ENCODE measurements at places on chromosomes 7 and 10.

DNA sequence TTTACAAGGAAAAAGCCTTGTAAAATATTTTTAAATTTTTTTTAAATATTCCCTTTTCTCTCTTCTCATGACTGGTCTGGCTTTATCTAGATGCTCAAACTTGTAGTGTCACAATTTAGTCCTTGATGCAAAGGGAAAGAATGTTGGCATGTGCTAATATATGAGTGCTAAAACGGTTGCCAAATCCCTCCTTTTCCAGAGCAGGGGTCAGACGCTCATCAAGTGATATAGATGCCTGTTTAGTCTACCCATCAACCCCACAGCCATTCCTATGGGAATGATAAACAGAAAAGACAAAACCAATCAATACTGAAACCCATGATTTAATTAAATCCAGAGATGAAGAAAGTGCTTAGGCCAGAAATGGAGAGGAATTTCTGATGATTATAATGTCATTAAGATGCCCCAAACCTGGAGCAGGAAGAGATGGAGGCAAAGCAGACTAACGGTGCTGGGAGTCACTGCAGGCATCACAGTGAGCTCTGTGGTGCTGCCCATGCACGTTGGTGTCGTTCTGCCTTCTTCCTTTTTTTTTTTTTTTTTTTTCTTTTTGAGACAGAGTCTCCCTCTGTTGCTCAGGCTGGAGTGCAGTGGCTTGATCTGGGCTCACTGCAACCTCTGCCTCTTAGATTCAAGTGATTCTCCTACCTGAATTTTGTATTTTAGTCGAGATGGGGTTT, 210.1 kb upstream of the STK17A start:
- DNase-seq, result no peak

GRCh38 chr7:111045449-111045848, 45.5 kb upstream of the LRRN3 start:
- DNase-seq, result no peak

DNA sequence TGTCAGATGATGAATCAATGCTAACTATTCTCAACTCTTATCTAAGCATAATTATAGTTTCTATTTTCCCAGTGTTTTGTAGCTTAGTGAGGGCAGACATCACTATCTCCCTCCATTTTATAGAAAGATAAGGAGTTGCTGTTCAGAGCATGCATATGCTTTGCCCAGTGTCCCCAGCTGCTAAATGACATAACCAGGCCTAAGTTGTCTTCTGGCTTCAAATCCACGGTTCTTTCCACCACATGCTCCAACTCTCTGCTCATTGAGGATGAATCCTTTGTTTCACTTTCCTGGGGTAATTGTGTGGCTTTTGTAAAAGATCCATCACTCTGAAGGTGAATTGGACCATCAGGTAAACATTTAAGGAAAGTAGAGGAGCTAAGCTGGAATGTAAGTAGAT, 134.0 kb downstream of the SNX10 start:
- DNase-seq, result no peak

GRCh38 chr10:114795039-114795438, 26.5 kb upstream of the FHIP2A start:
- no peak for DNase-seq

GRCh38 chr10:52477305-52477704, 163.2 kb downstream of the DKK1 start:
- DNase-seq, result no peak

- DNase-seq, result no peak
These were observed 33.2 kb downstream of the COL17A1 start for GRCh38 chr10:104052431-104052830.

GRCh38 chr7:44978511-44979366, at the start of gene MYO1G:
TSS of gene MYO1G (minus strand) at chr7:44979015. CDS start at chr7:44978961, 54 bp downstream.
- peak; percentile 65 for DNase-seq

- no peak for DNase-seq
These were observed 50.3 kb upstream of the MACC1 start for GRCh38 chr7:20267482-20267881.

DNA sequence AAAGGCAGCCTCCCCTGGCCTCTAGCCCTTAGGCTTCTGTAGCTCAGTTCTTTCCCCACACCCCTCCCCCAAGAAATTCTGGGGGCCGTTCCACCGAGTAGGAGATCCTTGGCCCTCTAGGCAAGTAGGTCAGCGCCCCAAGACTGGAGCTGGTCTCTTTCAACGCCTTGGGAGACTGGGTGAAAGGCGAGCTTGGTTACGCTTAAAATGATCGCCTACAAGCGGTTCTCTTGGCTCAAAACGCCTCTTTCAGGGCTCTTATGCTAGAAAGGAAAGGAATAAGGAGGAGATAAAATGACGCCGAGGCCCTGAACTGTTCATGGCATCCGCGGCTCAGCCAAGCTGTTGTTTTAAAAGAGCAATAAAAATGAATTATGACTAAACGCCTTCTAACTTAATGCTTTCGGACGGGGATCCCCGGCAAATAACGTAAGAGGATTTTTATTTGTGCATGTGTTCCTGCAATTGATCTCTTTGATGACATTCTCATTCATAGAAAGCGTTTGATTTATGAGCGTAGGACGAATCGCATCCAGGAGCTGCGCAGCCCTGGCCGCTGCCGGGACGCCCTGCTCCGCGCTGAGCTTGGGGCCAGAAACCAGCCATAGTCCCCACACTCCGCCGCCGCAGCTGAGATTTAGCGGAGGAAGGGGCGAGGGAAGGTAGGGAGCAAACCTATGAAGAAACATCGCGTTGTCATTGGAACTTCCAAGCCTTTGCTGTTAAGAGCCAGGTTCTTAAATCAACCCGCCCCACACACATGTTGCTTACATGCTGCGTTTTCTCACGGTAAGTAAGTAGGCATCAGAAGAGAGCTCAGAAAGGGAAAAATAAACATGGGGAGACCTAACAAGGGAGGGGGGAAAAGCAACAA, 3.0 kb upstream of the HOXA1 start:
- no peak for DNase-seq

GRCh38 chr7:54798530-54798929, 39.5 kb upstream of the SEC61G start:
- no peak for DNase-seq

DNA sequence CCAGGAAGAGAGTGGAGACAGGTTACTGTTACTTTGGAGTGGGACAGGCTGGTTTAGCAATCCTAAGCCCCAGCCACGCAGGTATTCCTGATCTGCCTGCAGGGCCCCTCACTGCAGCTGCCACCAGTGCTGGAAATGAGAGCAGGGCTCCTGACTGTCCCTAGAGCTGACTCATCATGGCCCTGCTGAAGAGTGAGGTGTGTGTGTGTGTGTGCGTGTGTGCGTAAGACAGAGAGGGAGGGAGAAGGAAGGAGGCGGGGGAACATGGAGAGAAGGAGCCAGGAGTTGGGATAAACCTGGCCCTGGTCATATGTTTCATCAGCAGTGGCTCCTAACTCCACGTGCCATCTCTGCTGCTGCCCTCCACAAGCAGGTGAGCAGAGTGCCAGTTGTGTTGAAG, 3.6 kb downstream of the FOXI2 start:
- DNase-seq, result no peak

GRCh38 chr7:140518370-140519006, 39.2 kb upstream of the MKRN1 start:
- DNase-seq, result no peak

DNA sequence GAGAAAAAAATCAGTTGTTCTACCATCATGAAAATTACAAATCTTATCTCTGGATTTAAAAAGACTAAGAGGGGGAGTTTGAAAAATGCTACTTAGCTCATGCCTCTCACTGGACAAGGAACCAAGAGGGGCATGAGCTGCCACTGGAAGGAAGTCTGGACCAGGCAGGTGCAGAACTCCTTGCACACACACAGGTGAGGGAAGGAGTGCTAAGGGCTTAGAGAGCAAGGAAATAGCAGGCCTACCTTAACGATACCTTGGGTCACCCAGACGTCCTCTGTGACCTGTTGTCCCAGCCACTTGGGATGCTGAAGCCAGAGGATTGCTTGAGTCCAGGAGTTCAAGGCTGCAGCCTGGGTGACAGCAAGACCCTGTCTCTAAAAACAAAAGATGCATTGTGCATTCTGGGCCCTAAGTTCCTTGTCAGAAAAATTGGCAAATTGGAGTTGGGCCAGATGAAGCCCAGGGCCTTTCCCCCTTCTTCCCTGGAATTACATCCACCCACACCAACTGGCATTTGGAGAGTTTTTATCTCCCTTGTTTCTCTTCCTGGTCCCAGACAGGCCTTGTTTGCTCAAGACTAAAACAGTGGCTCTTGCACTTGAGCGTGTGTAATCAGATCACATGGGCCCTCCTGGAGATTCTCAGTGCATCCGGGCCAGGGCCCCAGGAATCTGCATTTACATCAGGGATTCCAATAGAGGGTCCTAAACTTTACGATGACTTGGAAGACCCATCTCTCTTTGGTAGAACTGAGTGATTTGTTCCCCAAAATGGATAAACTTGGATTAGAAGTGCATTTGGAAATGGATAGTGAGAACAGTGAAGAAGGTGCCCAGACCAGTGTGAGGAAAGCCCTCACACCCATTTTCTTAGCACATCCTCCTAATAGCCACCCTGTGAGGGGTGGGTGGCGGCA, 3.0 kb downstream of the DDIT4 start:
- no peak for DNase-seq

DNA sequence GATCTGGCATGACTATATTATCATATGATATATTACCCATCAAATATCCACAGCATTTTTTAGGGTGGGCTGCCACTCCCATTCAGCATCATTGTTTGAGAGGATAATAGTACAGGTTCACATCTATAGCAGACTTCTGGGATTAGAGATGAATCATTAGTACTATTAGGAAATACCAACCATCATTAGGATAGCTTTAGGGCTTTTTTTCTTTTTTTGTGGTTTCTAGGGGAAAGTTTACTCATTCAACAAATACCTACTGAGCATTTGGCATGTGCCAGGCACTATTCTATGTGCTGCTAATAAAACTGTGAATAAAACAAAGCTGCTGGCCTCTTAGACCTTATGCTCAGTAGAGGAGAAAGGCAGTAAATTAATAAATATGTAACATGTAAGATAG, 40.6 kb downstream of the NHLRC2 start:
- no peak for DNase-seq

- DNase-seq, result no peak
These were observed 15.5 kb upstream of the DNAJB12 start for GRCh38 chr10:72370201-72370722.

- DNase-seq, result no peak
These were observed 47.8 kb upstream of the UBN2 start for GRCh38 chr7:139183251-139183650.

GRCh38 chr10:24821986-24822385, 98.3 kb upstream of the ARHGAP21 start:
- DNase-seq, result no peak

- DNase-seq, result no peak
These were observed 21.8 kb upstream of the GOLGA7B start for GRCh38 chr10:97827702-97828291.

DNA sequence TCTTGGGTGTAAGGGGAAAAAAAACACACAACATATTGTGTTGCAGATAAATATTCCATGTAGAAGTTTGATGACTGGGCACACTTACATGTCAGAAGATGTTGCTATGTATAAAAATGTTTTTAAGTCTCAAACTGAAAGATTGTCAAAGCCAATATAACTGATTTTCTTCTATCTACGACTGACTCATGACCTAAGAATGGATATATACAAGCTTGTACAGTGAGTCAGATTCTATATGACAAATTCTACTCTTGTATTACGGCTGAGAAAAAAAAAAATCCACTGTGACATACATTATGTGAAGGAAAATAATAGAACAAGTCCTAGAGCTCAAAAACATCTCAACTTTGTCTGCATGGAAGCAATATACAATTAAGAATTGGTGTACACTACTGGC, 343.0 kb upstream of the PCDH15 start:
- no peak for DNase-seq

GRCh38 chr10:9469663-9470205, 1415.2 kb downstream of the GATA3 start:
- DNase-seq, result no peak

Measured in activated naive CD4-positive, alpha-beta T cell (primary cell).